ENCODE measurements at places on chromosomes 1 and 21. TPM values are rescaled to one million over a fixed set of nuclear protein-coding genes. Genes with fewer than 3 reads are reported as not detected.

- no peak for DNase-seq
Observed at GRCh38 chr1:169250022-169250421, 117.6 kb downstream of the NME7 start.

DNA sequence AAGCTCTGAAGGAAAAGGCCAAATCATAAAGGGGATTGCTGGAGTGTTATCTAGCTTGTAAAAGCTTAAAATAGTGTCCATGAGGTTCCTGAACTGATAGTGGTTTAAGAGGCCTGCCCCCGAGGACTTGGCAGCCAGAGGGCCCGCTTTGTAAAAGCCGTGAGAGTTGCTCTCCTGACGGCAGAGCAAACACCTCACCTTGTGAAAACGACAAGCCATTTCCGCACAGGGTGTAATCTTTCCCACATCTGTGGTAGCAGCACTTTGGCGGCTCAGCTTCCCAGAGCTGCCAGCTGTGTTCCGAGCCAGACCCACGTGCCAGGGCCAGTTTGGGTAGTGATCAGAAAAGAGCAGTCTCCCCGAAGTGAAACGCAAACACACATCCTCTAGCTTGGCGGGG, 37.0 kb downstream of the SERBP1 start:
- no peak for DNase-seq

DNA sequence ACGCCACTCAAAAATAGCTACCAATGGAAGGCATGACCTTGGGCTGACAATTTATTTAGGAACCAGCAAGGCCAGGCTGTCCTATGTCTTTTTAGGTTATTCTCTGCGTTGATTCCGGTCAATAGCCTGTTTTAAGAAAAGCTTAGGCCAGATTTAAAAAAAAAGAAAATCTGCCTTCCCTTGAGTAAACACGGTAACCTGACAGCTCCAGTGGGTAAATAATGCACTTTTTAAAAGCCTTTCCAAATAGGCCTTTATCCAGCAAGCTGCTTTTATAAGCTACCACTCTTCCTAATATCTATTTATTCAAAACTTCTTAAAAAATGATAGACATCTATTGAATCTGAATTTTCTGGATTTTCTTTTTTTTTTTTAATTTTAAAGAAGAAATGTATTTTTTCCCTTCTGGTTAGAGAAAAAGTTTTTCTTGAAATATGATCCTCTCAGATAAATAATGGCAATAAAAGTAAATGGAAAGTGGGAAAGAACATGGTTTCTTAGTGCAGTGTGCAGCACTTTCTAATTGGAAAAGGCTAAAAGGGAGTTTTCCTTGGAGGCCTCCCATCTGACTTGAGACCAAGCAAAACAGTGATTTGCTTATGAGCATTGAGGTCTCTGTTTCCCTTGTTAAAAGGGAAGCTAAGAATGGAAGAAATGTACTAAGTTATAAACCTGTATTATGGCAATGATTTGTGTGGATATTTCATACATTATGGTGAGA, 281.0 kb upstream of the RUNX1 start:
- peak; percentile 58 for DNase-seq

Gene OR14K1
- not detected for polyA plus RNA-seq

Gene CELA2B
- polyA plus RNA-seq = 0.56 TPM

- no peak for DNase-seq
Observed at GRCh38 chr1:225343618-225344017, 84.2 kb downstream of the LBR start.

GRCh38 chr1:151134396-151134795, 12.0 kb downstream of the SEMA6C start:
- DNase-seq = no peak

GRCh38 chr1:63775418-63776127, 1.8 kb downstream of the ROR1 start:
- no peak for DNase-seq

- no peak for DNase-seq
Observed at GRCh38 chr1:225549821-225550220, 103.1 kb downstream of the ENAH start.

Gene RNU1-3
- polyA plus RNA-seq = not detected

DNA sequence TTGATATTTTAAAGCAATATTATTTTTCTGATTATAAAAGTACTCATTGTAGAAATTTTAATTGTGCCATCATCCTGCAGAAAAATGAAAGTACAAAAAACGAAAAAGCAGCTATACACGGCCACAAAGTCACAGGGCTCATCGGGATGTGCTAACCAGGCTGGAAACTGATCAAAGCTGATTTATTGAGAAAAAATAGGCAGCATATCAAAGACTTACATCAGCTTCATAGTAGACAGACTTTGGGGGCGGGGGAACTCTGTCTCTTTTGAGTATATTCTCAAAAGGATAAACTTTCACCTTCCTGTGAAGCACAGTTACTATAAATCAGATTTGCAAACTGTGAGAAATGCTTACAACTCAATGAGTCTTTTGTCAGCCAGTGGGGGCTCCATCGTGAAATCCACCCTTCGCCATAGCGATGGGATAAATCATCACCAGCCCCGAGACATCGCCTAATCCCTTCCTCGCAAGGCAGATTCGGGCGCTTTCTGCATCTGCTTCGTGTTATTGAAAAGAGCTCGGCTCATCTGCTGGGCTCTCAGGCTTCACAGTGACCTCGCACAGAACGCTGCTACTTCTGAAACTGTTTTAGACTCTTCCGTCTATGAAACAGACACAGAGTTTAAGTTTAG, 69.2 kb upstream of the ERG start:
- DNase-seq = no peak

Gene DISC1
- polyA plus RNA-seq = 5.2 TPM

DNA sequence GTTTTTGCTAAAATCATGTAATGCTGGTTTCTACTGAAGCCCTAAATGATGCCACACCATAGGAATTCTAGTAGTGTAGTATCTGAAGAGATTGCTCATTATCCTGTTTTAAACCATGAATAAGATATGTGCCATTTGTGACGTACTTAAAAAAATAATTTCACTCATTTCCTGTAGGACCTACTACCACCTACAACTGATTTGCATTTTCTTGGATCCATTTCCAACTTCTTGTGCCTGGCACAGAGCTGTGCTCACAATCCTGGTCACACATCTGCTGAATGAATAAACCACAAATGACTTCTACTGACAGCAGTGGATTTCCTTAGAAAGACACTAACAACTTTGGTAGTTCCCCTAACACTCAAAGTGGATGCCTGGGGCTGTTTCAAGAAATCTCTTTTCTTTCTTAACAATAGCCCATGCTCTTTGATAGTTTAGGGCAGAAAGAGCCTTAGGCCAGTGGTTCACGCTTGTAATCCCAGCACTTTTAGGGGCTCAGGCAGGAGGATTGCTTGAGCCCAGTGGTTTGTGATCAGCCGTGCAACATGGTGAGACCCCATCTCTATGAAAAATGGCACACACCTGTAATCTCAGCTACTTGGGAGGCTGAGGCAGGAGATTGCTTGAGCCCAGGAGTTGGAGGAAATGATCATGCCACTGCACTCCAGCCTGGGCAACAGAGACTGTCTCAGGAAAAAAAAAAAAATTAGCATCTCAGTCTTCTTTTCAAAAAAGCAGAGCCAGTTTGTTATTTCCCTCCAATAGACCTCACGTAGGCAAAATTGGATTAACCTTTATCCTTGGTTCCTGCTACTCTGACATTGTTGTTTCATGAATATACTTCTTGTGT, 13.0 kb upstream of the BATF3 start:
- DNase-seq = no peak

Gene MAN1C1
- 18.0 TPM for polyA plus RNA-seq
